Breast epithelium (tissue), 4 donors: ENCODE measurements at places on chromosomes 13 and 19. TPM values are rescaled to one million over a fixed set of nuclear protein-coding genes. Genes with fewer than 3 reads are reported as not detected.
A peak's percentile ranks its signal among the peaks of the same experiment; 100 is the strongest.

DNA sequence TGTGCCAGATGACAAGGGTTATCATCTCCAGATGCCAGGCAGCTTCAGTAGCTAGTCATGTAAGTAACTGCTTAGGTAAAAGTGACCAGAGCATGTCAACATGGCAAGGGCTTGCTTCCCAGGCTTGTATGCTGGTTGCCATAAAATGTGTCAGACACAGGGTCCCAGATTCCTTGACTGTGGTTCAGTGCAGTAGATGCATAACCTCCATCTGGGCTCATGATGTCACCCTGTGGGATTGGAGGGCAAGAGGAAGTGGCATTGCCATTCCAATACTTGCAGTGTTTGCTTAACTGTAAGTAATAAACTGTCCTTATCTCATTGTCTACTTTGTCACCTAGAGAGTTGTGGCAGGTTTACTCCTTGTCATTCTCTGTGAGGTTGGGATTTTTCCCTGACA lies 226.8 kb downstream of the PCDH17 start:
- no peak for DNase-seq

DNA sequence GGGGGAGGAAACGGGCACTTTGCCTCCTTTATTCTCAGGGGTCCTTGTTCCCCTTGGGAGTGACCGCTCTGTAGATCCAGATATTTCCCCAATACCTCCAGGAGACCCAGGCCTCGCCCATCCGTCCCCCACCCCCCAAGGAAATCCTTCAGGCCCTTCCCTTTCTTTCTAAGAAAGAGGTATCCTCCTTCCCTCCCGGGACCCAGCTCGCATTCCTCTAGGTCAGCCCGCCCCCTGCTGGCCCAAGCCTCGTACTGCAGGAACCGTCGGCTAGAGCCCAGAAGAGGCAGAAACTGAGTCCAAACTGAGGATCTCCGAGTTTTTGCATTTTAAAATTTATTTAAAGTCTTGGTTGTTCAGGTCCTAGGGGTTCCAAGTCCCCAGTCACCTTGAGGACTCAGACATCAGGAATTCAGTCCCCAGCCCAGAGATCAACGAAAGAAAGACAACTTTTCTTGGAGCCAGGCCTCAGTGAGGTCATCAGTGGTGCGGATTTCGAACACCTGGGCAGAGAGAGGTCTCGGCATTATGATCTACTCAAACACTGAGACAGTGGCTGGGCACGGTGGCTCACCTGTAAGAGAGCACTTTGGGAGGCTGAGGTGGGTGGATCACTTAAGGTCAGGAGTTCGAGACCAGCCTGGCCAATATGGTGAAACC lies 7.5 kb upstream of the LRFN1 start:
- DNase-seq, result peak; percentile 80

- peak; percentile 32 for DNase-seq
Measured at GRCh38 chr19:38148337-38148736, 75.7 kb downstream of the DPF1 start.

DNA sequence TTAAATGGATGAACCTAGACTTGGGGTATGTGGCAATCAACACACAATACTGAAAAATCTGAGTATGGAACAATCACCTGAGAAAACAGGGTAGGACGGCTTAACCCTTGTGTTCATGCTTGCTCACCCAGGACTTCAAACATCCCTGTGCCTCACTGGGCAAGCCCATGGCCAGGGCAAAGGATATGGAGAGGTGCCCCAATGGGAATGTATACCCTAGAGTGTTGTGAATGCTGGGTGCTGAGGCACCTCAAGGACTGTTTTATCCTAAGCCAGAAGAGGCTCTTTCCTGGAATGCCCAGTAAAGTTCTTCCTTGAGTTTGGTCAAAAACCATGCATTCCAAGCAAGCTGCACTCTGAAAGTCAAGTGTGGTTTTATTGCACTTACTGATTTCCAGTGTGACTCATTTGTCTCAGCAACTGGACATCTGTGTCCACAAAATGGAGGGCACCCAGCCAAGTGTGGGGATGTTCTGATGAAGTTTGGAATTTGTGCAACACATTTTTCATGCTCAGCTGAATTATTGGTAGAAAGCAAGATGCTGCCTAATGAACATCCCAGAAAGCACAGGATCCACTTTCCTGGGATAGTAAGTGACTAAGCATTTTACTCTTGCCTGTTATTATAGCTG lies 531.3 kb downstream of the RFC3 start:
- DNase-seq, result peak; percentile 34

- DNase-seq, result no peak
Measured at GRCh38 chr13:34421347-34421719, 520.7 kb upstream of the NBEA start.

GRCh38 chr13:20666948-20667347 lies 36.6 kb upstream of the IL17D start:
- DNase-seq, result no peak

GRCh38 chr19:8585894-8586750 lies 8.9 kb upstream of the MYO1F start:
- DNase-seq, result no peak

- no peak for DNase-seq
Measured at GRCh38 chr19:1400281-1401137, 833 bp downstream of the GAMT start.

GRCh38 chr19:3344608-3345598 lies 21.5 kb upstream of the NFIC start:
- DNase-seq, result no peak

DNA sequence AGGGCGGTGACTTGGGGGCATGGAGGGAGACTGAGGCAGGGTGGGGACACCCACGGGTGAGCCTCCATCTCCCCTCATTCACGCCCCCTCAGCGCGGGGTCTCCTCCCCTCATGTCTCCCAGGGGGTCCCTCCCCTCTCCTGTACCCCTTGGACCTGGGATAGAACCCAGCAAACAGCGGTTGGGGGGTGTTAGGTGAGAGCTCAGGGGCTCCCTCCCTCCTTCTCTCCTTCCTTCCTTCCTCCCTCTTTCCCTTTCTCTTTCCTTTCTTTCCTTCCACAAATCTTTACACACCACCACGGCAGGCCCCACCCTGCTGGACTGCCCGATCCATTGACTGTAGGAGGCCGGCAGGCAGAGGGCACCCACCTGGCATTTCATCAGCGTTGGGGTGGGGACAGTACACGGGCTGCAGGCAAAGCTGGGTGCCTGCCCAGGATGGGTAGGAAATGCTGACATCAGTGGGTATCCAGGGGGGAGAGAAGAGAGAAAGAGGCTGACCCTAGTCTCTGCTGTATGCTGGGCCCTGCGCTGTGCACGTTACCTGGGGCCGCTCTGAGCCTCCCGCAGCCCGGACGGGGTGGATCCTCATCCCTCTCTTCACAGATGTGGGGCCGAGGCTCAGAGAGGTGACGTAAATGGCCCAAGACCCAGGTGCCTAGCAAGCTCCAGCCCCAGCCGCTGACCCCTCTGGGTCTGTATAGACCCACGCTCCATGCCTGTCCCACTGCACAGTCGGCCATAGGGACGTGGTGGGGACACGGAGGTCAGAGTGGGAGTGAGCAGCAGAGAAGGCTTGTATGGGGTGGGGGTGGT lies 3.5 kb downstream of the SSC5D start:
- DNase-seq, result no peak

DNA sequence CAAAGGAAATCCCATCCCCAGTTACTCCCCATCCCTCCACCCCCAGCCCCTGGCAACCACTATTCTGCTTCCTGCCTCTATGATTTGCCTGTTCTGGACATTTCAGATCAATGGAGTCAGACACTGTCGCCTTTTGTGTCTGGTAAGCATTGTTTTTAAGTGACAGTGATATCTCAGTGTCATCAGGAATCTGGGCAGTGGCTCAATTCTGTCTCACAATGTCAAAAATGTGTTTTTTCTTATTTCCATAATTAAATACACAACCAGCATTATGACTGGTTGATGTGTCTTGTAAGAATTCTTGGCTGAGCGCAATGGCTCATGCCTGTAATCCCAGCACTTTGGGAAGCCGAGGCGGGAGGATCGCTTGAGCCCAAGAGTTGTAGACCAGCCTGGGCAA lies 20.2 kb upstream of the PGLS start:
- DNase-seq, result no peak

DNA sequence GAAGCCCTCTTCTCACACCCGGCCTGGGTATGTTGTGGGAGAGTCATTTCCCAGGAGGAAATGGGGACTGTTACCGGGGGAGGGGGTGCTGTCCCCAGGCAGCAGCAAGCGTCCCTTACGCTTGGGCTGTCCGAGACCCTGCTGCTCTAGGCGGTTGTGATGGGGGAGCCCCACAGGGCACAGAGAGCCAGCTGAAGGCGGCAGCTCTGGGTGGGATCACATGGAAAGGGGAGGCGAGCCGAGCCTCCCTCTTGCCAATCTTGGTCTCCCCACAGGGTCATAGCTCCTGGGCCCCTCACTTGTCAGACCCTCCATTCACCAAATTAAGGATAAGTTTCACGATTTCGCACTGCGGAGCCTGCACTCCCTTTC lies 22.0 kb downstream of the EPN1 start:
- DNase-seq, result no peak

DNA sequence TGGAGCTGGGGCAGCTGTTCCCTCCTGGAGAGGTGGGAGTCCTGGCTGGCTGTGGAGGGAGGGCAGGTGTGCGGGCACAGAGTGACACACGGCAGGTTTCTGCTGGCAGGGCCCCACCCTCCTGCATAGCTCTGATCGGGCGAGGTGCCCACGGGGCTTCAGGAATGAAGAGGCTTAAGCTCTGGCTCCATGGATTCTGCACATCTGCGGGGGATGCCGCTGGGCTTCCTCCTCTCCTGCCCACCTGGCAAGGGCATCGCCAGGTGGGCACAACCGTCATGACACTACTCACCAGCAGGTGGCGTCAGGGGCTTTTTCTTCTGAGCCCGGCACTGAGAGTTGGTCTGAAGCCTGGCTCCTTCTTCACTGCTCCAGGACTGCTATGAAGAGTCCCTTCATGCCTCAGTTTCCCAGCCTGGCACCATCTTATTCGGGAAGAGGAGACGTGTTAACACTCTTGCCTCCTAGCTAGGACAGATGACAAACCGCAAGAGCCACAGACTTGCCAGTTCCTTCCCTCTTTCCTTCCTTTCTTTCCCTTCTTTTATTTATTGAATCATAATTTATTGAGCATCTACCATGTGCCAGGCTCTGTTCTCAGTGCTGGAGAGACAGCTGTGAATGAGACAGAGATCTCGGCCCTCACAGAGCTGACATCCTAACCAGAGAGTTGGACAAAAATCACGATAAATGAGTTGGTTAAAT lies 15.2 kb upstream of the PAK4 start:
- DNase-seq, result peak; percentile 79

DNA sequence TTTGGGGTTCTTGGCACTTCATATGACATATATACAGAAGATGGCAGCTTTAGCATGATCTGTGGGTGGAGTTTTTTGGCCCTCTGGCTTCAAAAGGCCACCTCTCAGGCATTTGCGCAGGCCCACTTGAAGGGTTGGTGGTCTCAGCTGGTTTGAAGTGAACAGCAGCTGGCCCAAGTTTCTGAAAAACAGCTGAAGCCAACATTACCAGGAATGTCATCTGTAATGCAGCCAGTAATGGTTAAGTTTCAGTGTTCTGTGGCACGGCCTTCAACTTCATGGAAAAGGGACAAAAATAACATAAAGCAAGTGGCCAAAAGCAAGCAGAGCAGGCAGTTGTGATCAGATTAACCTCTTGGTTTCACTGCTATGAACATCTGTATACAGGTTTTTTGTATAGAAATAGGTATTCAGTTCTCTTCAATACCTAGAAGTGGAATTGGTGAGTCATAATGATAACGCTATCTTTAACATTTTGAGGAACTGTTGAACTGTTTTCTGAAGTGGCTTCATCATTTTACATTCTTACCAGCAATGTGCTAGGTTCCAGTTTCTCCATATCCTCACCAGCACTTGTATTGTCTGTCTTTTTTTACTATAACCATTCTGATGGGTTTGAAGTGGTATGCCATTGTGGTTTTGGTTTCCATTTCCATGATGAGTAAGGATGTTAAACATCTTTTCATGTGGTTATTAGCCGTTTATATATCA lies 245.4 kb downstream of the SHISA2 start:
- no peak for DNase-seq

- peak; percentile 29 for DNase-seq
Measured at GRCh38 chr13:37187105-37187504, 81.6 kb upstream of the CSNK1A1L start.

DNA sequence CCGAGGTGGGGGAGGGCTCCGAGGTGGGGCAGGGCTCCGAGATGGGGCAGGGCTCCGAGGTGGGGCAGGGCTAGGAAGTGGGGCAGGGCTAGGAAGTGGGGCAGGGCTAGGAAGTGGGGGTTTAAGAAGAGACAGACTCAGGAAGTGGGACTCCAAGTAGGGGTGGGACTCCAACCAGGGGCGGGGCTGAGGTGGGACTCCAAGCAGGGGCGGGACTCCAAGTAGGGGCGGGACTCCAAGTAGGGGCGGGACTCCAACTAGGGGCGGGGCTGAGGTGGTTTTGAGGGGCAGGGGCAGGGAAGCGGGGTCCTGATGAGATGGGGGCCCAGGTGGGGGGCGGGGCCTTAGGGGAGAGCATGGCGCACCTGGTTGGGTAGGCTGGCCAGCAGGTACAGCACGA lies 13.6 kb downstream of the CFD start:
- no peak for DNase-seq

DNA sequence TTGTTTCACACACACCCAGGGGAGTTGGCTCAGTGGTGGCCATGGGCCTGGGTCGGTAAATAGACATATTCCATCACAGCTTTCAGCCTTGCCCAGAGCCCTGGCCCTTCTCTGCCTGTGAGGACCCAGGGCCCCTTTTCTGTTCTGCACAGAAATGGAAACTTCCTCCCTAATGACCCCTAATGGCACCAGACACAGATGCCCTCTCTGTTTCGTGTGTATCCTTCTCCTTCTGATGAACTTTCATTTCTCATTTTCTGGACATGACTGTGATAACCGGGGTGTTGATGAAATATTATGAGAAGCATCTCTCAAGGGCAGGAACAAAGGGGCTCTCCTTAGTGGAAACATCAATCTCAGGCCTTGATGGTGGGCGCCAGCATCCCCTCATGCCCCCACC lies 12.8 kb downstream of the LILRA1 start:
- no peak for DNase-seq

- DNase-seq, result no peak
Measured at GRCh38 chr13:82751206-82751605, 1131.1 kb downstream of the SLITRK1 start.

Gene GGACT
- 2.3 TPM for total RNA-seq

Gene KLF1
- total RNA-seq, result not detected

Gene NAPSA
- total RNA-seq, result 1.6 TPM

Gene SCN1B
- total RNA-seq, result 14.6 TPM

Gene CACNG6
- not detected for total RNA-seq

Gene SLC46A3
- total RNA-seq, result 17.1 TPM

Gene DGKH
- 19.0 TPM for total RNA-seq

Gene FGF21
- not detected for total RNA-seq

Gene ITM2B
- total RNA-seq, result 369 TPM
